CD4-positive, alpha-beta T cell treated with Interleukin-4 for 1 hour (primary cell): ENCODE measurements at places on chromosomes 13 and 19.
A peak's percentile ranks its signal among the peaks of the same experiment; 100 is the strongest.

- no peak for DNase-seq
Measured at GRCh38 chr19:46634656-46635218, 1.3 kb downstream of the GNG8 start.

DNA sequence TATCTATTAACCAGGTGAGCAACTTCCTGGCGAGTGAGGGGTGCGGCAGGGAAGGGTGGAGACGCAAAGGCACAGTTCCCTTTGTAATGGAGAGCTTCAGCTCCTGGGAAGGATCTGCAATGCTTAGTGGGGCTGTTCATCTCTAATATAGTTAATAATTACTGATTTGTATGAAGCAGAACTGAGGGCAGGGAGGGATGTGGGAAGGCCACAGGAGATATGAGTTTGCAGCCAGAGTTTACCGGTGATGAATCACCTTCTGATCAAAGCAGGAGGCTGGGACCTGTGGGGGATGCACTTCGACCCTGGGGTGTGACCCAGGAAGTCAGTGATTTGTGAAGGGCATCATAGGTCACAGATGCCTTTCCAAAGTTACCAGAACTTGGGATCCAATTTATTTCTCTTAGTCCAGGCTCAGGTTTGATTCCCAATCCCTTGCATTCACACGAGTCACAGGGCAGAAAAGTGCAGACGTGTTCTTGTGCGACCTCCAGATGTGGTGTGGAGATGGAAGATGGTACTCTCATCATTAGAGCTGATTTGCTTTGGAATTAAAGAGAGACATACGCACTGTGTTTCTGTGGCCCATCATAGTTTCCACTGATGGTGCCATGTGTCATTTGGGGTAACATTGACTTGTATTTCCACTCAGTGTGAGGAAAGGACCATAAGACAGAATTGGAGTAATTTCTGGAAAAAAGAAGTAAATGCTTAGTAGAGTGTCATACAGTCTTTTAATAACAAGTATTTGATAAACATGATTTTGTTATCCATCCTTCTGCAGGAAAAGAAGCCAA, 55.0 kb downstream of the LRCH1 start:
- DNase-seq, result no peak

GRCh38 chr13:78659732-78660494, 958 bp upstream of the OBI1 start:
- peak; percentile 20 for DNase-seq

GRCh38 chr13:109840201-109840892, 54.0 kb upstream of the IRS2 start:
- no peak for DNase-seq

DNA sequence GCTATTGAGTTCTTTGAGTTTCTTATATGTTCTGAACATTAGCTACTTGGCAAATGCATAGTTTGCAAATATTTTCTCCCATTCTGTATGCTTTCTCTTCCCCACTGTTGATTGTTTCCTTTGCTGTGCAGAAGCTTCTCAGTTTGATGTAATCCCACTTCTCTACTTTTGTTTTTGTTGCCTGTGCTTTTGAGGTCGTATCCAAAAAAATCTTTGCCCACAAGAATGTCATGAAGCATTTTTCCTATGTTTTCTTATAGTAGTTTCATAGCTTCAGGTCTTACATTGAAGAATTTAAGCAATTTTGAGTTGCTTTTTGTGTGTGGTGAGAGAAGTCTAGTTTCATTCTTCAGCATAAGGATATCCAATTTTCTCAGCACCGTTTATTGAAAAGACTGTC, 536.7 kb upstream of the ARGLU1 start:
- DNase-seq, result no peak

DNA sequence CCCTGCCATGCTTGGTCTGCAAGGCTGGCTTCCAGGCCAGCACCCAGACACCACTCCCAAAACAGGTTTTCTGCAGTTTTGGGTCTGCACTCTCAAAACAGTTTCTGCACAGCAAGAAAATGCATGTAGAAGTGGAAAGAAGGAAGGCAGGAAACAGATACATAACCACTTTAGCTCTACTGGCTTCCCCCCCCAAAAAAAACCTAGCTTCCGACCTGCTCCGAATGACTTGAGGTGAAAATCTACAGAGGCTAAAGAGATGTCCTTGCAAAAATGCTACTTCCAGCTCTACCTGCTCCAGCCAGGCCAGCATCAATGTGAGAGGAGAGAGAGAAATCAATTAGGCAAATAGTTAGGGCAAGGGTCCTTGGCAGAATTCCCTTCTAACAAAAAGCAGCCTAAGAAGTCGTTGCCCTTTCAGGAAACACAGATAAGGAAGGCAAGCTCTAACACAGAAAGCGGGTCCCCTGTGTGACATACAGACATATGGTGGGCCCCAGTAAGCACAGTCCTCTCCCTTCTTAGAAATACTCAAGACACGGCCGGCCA, 3.4 kb downstream of the C19orf12 start:
- DNase-seq, result no peak

GRCh38 chr13:46903748-46904147, 6.9 kb upstream of the HTR2A start:
- no peak for DNase-seq

DNA sequence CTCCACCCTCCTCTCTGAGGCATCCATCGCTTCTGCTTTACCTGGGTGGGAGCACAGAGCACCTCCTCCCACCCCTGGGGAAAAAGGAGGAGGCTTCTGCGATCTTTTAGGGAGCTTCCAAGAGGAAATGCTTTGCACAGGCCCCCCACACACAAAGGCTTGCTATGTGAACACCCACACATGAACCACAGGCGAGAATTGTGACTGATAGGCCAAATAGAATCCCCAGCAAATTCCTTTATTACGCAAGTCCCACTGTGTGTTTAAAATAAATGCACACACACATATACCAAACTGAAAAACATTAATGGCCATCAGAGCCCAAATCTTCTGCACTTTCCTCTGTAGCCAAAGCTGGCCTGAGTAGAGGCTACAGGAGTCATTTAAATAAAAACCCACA, 50.6 kb downstream of the HSPH1 start:
- no peak for DNase-seq

GRCh38 chr19:2081873-2082810, 14.0 kb downstream of the MOB3A start:
- peak; percentile 79 for DNase-seq

DNA sequence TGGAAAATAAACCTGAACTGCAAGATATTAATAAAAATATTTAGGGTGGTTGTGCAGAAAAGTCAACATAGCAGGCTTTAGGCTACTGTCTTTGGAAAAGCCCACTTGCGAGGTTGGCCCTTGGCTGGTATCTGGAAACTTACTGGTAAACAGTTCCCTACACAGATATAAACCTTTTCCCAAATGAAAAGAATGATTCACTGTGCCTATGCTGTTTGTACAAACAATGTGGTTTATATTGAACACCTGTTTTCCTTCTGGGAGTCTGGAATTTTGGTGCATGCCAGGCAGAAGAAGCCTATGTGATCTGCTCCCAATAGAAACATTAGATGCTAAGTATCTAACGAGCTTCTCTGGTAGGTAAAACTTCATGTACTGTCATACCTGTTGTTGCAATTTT, 29.7 kb upstream of the SOHLH2 start:
- DNase-seq, result no peak

- no peak for DNase-seq
Measured at GRCh38 chr13:40588101-40588500, 78.3 kb downstream of the FOXO1 start.

DNA sequence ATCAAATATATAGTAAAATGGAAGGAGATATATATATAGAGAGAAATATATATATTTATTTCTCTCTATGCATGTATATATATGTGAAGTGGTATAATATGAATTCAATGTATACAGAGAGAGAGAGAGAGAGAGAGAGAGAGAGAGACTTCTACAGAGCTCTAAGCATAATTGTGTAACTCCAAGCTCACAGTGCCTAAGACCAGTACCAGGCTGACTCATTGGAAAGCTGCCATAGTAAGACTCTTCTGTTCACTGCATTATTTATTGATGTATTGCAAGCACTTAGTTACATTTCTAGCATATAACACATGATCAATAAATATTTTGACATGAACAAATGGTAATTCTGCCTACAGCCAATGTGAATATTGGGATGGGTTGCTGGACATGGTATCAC, 1734.7 kb downstream of the SLITRK1 start:
- no peak for DNase-seq

- no peak for DNase-seq
Measured at GRCh38 chr13:29508876-29509252, 86.6 kb downstream of the SLC7A1 start.

GRCh38 chr19:28961772-28962500, 251.0 kb downstream of the UQCRFS1 start:
- no peak for DNase-seq

DNA sequence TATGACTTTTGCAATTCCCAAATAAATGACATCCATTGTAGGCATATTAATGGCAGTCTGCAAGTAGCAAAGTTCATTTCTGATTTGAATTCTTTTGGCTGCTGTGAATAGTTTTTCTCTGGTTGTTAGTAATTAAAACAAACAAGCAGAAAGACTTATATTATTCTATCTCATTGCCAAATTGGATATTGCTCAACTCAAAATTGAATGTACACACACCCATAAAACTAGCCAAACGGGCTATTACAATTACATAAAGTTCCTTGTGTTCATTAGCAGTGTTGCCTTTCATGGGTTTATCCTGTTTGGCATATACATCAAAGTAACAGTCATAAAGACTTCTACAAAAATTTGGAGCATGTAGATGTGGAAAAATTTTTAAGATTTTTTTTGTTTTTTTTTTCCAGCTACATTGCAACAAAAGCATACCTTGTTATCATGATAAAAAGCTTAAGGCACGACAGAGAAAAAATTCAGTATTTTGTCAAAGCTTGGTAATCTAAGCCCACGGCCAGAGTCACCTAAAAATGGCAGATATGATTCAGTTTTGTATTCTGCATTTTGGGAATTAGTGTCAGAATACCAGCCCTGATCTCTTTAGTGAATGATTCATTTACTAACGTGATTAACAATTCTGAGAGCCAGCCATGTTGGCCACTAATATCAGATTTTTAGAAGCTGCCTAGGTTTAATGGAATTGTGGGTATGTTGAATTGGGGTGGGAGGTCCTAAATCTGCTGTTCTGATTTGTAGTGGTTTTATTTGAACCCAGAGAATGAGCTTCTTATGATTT, 108.4 kb downstream of the KLF5 start:
- DNase-seq, result no peak

- no peak for DNase-seq
Measured at GRCh38 chr13:104779311-104779993, 1713.2 kb upstream of the SLC10A2 start.

DNA sequence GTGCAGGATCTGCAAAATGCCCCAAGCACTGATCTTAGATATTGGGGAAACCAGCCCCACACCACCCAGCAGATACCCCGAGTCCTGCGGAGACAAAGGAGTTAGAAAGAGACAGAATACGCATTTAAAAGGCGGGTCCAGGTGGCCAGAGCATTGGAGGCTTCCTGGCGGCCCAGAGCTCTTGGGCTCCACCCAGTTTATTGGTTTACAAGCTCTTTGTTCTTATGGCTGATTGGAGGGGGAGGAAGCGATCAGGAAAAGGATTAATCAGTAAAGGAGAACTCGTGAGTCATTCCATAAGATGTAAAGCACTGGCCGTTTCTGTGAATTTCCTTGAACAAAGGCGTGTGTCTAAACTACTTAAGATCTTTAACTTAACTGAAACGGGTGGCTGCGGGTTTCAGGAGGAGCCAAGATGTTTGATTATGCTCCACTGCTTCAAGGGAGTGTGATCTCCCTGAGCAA, 926 bp downstream of the ZNF587 start:
- no peak for DNase-seq

DNA sequence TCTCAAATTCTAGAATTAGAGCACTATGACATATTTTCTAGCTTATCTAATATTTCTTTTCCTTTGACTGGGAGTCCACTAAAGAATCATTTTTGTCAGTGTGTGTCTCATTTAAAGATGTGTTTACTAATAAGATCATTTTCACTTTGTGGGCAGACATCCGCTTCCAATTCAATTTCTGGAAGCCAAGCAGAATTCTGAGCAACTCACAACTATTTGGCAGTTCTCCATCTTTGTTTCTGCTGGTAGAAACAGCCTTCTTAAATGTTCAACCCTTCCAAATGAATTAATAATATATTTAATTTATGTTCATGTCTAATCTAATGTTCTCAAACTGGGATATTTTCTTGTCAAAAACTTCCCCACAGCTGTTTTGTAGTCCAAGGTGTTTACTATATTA, 411.8 kb downstream of the KCTD12 start:
- DNase-seq, result no peak

DNA sequence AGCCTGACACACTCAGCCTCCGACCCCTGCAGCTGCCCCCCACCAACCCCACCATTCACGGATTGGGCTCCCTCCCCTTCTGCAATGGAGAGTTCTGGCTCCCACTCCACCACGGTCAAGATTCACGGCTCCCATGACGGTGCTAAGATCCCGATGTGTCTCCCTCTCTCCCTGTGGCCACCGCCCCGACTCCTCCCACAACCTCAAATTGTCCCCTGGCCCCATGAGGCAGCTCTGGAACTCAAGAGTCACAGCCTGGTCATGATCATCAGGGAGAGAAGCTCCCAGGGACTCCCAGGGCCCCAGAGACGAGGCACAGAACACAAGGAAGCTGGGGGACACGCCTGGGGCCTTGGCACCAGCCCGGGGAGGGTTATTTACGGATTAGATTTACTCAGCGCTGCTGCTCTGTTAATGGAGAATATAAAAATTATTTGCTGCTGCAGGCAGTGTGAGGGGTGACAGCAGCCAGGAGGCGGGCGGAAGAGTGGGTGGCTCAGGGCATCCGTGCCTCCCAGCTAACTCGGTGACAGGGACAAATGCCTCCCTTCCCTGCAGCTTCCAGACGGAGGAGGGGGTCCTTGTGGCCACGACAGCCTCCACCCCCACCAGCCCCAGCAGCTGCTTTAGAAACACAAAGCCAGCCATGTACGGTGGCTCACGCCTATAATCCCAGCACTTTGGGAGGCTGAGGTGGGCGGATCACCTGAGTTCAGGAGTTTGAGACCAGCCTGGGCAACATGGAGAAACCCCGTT, 184.2 kb downstream of the PTPRS start:
- DNase-seq, result no peak

- no peak for DNase-seq
Measured at GRCh38 chr13:25630329-25630900, 258.6 kb downstream of the ATP8A2 start.

DNA sequence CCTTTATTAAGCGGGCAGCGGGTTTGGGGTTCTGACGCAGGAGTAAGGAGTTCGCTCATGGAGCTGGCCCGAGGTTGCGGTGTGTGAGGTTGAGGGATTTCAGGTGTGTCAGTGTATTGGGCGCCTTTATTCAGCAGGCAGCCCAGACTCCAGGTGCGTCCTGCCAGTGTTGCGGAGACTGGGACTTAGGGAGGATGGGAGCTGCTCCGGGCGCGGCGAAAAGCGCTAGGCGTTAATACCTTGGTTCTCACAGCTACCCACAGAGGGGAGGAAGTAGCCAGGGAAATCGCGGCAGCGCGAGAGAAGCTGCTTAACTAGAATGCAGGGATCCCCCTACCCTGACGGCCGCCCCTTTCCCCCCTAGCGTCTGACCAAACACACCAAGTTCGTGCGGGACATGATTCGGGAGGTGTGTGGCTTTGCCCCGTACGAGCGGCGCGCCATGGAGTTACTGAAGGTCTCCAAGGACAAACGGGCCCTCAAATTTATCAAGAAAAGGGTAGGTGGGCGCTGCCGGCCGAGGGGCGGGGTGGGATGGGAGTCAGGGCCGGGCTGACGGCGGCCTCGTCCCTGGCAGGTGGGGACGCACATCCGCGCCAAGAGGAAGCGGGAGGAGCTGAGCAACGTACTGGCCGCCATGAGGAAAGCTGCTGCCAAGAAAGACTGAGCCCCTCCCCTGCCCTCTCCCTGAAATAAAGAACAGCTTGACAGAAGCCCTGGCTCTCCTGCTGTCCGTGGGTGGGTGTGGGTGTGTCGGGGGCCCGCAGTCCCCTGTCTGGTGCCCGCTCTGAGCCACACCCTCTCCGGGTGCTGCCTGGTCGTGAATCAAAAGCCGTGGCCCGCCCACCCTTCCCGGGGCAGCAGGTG, 1.1 kb downstream of the RPL36 start:
- DNase-seq, result peak; percentile 49
